ENCODE measurements at places on chromosomes 3 and 15.

GRCh38 chr3:102536456-102536855 is 101.6 kb downstream of the ZPLD1 start:
- DNase-seq: no peak

DNA sequence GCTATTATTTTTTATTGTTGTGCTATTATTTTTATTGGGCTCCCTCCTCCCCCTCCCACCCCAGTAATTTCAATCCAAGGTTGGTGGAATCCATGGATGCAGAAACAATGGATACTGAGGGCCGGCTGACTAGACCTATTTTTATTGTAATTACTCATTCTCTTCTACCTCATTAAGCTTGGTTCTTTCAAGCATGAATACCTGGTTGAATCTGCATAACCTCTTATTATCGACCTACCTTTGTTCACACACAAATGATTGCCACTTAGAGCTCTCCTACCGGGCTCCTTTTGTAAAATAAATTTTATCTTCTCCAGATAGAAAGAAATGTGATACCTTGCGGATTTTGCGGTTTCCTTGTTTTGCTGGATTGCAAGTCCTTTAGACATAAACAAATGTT is 31.6 kb downstream of the BTD start:
- DNase-seq: no peak

DNA sequence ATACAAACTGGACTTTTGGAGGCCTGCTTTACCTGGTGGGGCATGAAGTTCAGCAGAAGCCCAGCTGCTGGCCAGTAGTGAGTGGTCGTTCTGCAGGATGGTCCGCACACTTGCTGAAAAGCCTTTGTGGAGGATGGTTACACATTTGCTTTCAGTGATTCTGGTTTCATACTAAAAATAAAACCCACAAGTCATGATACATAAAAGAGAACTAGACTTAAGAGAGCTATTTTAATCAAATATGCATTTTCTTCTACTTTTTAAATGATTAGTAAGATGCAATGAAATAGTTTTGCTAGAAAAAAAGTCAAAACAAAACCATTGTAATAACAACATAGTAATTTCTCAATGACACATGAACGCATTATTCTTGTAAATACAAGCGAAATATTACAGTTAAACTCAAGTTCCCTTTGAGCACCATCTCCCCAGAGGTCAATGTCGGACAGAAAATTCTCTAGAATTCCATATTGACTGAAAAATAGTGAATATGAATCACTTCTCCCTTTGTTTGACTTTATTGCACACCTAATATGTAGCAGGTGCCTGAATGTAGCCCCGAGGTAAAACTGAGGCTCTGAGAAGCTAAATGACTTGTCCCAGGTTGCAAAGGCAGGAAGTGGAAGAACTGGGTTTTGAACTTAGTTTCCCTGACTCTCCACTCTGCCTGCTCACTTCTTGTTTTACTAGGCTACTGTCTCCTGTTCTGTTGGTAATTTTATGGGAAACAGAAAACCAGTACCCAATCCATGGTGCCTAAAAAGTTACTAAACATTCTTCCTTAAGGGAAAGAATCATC is 8.3 kb downstream of the IL5RA start:
- no peak for DNase-seq

GRCh38 chr3:71759401-71759800 is 5.7 kb downstream of the GPR27 start:
- no peak for DNase-seq

DNA sequence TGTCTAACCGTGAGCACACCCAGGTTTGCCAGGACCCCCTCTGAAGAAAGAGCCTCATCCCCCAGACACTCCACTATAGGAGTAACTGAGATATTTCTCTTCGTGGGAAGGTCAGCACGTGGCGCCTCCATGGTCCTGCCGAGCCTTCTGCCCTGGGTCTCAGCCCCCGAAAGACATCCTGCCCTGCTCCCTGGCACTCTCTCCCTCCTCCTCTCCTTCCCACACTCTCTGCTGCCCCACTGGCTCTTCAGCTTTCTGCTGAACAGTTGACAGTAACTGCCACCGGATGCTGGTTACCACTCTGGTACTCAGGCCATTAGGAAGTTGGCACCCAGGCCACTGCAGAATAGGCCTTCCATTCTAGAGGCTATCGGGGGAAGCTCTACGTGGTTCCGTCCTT is 185.2 kb downstream of the UACA start:
- DNase-seq: no peak

- no peak for DNase-seq
Observed at GRCh38 chr3:117346901-117347300, 637.3 kb downstream of the TUSC7 start.

DNA sequence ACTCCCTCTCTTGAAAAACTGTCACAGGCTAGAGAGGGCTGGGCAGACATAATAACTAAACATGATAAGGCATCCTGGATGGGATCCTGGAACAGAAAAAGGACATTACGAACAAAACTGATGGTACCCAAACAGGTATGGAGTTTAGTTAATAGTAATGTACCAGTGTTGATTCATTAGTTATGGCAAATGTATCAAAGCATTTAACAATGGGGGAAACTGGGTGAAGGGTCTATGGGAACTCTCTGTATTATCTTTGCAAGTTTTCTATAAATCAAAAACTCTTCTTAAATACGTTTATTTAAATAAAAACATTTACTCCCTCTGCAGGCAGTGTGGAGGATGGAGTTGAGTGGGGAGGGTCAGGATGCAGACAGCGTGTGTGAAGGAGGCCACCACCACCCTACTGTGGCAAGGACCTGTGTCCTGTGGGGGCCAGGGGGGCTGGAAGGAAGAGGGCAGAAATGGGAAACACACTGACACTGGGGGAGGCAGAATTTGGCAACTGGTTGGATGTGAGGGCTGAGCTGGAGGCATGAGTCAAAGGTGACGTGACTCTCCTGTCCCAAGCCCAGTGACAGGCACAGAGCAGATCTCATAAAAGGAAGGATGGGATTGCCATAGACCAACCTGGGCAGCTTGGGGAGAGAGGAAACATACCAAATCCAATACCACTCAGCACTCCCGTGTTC is 59.6 kb upstream of the ITGA11 start:
- no peak for DNase-seq

DNA sequence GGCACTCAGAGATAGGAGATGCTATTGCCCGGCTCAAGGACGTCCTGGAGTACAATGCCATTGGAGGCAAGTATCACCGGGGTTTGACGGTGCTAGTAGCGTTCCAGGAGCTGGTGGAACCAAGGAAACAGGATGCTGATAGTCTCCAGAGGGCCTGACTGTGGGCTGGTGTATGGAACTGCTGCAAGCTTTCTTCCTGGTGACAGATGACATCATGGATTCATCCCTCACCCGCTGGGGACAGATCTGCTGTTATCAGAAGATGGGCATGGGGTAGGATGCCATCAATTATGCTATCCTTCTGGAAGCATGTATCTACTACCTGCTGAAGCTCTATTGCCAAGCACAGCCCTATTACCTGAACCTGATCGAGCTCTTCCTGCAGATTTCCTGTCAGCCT is 26.4 kb downstream of the BCL2A1 start:
- DNase-seq: no peak

- DNase-seq: no peak
Observed at GRCh38 chr3:59609657-59610348, 560.0 kb upstream of the CFAP20DC start.

GRCh38 chr3:134085034-134085775 is 55.5 kb upstream of the SLCO2A1 start:
- no peak for DNase-seq

DNA sequence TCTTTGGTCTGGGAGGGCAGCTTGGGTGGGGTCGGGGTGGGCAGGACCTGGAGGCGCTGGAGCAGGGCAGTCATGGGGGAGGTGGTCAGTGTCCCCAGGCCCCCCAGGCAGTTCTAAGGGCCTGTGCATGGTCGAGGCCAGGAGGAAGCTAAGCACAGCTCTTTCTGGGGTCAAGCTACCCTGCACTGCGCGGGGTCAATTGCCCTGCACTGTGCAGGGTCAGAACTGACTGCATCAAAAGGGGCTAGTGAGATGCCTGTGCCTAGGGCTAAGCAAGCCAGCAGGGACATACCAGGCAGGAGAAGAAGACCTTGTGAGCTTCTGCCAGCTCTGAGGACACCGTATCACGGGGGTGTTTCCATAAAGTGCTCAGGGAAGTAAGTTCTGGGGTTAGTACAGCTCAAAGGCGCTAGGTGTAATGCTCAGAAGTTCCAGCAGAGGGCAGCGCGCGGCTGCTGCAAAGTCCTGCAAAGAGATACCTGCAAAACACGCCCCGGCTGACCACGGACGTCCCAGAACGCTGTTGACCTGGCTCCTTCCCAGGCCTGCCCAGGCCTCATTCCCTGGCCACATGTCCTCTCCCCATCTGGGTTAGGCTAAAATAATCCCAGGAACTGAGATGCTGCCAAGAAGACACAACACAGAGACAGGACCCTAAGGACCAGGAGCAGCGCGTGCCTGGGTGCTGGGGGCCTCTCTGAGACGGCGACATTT is 18.8 kb upstream of the IQSEC1 start:
- peak; percentile 71 for DNase-seq

DNA sequence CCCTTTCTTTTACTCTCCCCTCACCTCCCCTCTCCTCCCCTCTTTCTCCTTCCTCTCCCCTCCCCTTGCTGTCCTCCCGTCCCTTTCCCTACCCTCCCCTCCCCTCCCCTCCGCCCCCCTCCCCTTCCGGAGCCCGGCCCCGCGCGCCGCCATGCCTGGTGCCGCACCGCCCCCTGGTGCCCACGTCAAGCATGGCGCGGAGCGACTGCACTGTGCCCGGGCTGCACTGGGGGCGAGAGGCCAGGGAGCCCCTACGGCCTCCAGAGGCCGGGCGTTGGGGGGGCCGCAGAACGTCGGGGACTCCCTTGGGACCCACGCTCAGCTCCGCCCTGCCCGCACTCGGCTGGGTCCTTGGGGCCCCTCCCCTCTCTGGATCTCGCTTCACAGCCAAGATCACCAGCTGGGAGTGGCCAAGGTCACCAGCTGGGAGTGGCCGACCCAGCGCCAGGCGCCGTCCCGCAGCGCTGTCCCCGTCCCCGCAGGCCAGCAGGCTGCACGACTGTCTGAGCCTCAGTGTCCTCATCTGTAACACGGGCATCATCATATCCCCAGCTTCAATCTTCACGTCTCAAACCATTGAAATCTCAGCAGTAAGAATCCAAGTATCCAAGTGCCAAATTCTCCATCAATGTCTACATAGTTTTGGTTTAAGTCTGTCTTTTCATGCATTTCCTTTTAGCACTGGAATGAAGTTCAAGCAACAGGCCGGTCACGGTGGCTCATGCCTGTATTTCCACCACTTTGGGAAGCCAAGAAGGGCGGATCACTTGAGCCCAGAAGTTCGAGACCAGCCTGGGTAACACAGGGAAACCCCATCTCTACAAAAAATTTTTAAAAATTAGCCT is 42.5 kb downstream of the TPRA1 start:
- peak; percentile 67 for DNase-seq

DNA sequence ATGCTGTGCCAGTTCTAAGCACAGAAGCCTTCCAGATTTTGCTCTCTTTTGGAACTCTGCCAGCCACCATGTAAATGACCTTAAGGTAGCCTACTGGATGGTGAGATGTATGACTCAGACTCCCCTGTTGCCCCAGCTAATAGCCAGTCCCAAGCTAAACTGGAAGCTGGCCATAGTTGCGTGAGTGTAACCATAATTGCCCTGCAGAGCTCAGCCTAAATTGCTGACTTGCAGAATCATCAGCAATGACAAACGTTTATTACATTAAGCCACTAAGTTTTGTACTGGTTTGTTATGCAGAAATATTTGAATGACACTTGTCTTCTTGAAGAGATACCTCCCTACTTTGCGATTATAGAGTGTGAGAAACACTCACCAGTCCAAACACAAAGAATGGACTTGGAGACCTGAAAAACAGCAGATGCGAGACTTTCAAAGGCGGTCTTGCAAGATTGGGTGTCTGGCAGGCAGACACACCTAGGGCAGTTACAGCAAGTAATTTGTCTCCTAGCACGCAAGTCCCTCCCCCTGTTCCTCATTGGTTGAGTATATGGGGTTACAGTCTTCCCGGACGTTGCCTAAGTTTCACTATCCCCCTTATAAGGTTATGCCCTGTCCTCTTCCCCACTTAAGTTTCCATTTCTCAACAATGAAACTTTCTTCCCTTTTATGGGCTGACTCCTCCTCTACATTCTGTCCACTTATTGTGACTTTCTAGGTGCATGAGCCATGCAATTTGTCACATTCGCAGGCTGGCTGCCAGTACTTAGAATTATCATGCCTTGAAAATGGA is 83.6 kb upstream of the XCR1 start:
- DNase-seq: no peak

GRCh38 chr3:10557250-10557649 is 51.9 kb upstream of the ATP2B2 start:
- no peak for DNase-seq

- no peak for DNase-seq
Observed at GRCh38 chr3:50448752-50449539, 54.5 kb downstream of the CACNA2D2 start.

- no peak for DNase-seq
Observed at GRCh38 chr3:46423588-46423987, 16.5 kb downstream of the CCRL2 start.

DNA sequence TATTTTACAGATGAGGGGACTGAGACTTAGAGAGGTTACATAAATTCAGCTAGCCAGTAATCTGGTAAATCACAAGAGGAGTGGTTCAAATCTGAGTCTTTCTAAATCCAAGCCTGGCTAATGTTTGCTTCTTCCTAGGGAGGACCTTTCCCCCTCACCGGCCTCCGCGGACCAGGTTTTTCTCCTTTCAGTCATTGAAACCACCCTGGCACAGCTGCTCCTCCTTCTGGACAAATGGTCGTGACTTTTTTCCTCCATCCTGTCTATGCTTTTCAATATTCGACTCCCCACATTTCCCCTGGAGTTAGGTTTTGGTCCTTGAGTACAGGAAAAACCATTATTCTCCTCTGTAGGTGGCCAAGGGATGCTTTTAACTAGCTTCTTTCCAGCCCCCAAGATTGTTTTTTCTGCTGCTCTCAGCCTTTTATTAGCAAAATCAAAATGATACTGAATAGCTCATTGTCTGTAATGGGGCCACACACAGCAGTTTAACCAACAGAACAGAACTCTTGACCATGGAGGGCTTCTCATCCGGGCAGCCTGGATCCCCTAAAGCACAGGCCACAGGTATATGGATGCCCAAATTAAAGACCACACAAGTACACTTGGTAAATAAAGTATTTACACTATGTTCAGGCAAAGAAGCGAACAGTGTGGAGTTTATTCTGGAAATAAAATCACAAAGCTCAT is 85.9 kb upstream of the KLHL25 start:
- no peak for DNase-seq

DNA sequence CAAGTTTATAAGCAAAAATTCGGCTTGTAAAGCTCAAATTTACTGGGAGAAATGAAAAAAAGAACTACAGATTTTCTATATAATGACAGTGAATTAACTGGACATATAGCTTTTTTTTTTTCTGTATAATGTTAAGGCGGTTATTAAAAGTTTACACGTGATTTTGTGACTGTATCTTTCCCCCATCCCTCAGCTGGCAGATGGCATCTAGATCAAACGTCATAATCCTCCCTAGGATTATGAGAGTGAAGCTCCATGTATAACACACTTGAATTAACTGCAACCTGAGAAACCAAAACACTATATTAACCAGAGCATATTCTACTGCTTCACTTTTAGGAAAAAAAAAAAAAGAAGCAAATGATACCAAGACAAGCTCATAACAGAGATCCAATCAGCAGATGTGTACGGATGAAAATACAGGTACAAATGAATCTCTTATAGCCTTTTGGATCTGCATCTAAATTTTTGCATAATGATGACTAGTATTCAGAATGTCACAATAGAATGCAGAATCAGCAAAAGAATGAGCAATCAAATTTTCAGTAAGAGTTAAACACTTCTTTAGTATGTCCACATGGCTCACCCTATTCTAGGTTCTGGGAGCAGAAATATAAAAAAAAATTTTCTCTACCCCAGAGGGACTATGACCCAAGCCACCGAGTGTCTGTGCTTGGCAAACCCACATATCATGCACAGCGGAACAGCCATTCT is 12.4 kb downstream of the MOBP start:
- no peak for DNase-seq
